ENCODE measurements at places on chromosomes 5 and 9.

- no peak for DNase-seq
Observed at GRCh38 chr9:81874931-81875330, 53.3 kb upstream of the SPATA31D4 start.

DNA sequence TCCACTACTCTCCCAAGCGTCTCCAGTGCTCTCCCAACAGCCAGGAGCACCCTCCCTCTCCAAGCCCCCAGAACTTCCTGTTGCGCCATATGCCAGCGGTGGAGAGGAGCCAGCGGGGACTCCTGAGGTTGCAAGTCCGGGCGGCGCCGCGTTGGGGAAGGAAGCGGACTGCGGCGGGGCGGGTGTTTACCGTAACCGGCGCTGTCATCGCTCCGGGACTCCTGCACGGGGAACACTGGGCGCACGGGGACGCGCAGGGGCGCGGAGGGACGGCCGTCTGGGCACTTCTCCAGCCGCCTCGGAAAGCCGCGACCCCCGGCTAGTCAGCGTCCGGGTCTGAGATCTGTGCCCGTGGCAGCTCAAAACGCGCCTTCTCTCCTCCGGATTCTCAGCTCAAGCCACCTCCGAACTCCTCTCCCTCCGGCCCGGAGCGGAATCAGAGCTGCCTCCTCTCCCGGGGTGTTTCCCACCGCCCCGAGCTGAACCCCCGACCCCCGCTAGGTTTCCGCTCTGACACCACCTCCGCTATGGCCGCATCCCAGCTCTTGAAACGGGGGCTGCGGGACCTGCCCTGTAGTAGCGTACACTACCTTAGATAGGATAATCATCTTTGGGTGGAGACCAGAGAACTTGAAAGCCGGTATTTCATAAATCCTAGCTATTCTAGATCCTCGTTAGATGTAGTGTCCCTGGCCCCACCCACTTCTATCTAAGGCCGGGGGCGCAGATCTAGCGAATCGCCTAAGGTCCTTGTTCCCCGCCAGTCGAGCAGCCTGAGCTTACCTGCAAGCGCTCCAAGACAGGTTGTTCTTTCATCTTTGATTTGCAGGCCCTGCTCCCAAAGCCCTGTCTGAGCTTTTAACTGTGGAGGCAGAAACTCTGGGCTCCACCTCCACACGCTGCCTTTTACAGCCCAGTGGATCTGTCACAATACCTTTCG is at the start of gene TRPM6:
Gene TRPM6, minus strand, starts transcription at position 881 of the 940 bp plus-strand sequence. Its CDS starts 65 bp downstream, at position 816.
- no peak for DNase-seq

DNA sequence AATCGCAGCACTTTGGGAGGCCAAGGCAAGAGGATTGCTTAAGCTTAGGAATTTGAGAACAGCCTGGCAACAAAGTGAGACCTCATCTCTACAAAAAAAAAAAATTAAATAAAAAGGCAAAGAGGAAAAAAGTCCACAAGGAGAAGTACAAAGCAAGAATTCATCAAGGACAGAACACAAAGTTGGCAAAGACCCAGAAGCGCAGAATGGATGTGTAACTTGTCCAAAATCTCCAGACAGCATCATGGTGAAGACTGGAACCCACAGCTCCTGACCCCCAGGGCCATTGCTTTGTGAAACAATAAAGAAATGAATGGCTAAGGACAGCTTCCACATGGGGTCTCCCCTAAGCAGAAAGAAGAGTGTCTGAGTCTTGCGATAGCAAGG is 7.8 kb downstream of the HSD17B3 start:
- no peak for DNase-seq

DNA sequence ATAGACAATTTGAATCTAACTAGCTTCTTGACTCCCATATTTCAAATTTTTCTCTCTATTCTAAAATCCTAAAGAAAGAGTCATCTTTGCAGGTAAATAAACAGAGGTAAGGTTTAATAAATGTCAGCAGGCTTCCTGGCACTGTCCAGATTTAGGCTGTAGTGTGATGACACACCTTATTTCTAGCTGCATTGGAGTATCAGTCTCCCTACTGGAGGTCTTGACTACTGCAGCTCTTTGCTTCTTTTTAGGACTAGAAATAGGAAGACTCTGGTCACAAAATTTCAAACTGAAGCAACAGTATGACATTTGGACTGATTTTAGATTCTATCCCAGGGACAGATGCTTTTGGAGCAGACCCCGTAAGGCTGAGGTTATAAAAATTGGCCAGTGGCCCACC is 40.7 kb upstream of the PPP3R2 start:
- no peak for DNase-seq

- DNase-seq = no peak
Observed at GRCh38 chr9:134890155-134890495, 9.5 kb downstream of the FCN2 start.

DNA sequence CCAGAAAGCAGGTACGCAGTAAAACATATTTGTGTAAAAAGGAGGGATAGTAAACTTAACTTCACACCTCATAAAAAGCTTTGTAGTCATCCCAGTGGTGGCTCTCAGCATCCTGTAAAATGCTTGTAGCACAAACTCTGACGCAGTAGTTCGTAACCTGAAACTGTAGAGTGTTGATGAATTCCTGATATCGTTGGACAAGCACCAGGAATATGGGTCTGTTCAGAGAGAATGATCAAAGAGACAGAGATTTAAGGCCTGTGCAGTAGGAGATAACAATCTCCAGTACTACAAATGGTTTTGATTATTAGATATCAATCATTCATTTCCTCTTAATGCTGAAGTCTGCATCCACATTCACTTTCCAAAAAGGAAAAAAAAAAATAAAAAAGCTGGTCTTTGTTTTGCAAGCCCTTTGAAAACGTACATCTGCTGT is 148.5 kb downstream of the KIAA0825 start:
- no peak for DNase-seq

DNA sequence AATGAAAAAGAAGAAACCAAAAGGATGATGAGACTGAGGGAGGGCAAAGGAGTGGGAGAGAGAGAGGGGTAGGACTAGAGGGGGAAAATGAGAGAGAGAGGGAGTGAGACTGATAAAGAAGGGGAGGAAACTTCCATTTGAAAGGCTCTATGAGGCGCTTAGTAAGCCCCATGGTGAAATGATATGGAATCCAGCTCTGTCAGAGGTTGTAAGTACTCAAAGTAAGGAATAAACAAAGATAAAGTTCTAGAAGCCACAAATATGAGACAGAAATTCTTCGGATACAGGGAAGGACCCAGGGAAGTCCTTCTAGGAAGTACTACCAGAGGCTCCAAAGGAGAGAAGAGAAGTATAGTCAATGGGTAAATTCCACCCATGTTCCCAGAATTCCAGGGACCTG is 21.7 kb upstream of the VLDLR start:
- DNase-seq = no peak

GRCh38 chr5:174433098-174433497 is 291.3 kb upstream of the MSX2 start:
- no peak for DNase-seq

DNA sequence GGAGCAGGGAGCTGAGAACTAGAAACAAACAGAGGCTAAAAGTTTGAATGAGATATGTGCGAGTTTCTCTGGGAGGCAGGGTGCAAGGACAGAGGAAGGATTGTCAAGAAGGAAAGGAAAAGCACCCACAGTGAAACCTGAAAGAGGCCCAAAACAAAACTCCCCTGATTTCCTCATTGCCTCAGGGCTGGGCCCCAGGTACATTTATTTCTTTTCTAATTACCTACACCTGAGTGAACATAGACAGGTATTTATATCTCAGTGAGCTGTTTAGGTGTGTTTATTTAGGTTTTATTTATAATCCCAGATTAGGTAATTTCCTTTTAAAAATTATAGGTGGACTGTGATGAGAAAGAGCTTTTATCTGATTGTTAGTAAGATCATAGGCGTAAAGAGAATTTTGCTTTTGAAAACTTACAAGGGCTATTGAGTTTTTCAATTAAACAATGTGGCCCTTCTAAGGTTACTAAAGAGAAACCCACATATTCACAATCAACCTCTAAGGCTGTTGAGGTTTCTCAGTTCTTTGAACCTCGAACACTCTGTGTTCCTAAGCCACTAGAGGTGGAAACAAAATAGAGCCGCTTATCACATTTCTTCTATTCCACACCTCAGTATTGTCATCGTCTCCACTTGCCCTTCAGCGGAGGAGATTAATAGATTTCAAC is 344.8 kb downstream of the ZNF608 start:
- no peak for DNase-seq

DNA sequence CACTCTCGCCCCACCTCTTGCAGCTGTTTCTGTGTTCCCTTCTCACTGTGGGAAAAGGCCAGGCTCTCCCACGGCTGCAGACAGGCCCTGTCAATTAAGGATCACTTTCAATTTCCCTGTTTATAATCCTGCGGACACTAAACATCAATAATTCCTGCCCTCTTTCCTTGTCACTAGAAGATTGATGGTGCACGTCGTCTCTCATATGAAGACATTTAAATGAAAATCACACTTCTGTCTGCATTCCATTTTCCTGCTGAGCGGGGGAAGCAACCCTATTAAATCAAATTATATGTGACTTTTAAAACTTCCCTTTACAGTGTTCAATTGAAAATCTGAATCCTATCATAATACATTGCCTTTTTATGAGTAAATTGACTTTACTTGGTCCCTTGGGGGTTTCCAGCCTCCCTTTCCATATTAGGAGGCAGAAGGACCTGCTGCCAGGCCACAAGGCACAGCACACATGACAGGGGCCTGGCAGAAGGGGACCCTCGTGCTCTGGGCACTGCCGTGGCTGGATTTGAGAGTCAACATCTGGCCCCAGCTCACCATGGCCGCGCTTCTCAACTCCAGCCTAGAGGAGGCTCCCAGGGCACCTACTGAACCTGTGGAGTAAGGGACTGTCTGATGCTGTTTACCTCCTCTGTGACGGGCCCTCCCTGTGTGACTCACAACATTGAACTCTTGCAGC is 311.0 kb upstream of the IRX4 start:
- no peak for DNase-seq

- DNase-seq = no peak
Observed at GRCh38 chr5:54307583-54307982, 2.8 kb downstream of the ARL15 start.

DNA sequence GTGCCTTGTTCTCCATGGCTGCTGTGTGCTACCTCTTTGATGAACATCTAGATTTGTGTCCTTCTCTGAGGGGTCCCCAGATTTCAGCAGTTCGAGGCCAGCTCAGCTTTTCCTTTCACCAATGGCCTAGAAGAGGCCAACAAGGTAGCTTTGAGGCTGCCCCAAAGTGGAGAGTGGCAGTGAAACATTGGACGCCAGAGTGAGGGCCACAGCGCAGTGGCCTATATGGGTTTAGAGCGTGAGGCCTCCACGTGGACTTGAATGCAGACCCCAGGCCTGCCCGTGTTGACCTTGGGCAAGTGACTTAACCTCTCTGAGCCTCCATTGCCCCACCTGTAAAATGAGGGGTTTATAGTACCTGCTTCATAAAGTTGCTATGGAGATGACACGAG is 11.8 kb downstream of the MYOZ3 start:
- no peak for DNase-seq

GRCh38 chr9:15735083-15735857 is 182.4 kb downstream of the CCDC171 start:
- no peak for DNase-seq

DNA sequence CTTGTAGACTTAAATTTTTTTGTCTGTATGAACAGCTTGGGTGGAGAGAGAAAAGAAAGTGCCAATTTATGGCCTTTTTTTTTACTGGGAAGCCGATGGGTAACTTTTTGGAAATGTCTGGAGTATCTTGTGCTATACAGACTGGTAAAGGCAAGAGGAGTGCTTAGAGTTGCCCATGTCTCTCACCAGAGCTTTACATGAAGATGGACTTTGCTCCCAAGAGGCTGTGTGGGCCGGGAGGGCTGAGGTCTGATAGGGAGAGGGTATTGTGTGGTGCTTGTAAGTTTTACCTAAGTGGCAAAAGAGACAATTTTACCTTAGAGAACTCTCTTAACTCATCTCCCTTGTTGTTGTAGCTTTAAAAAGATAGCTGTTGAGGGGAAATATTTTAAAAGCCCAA is 203.2 kb downstream of the SEMA6A start:
- no peak for DNase-seq

DNA sequence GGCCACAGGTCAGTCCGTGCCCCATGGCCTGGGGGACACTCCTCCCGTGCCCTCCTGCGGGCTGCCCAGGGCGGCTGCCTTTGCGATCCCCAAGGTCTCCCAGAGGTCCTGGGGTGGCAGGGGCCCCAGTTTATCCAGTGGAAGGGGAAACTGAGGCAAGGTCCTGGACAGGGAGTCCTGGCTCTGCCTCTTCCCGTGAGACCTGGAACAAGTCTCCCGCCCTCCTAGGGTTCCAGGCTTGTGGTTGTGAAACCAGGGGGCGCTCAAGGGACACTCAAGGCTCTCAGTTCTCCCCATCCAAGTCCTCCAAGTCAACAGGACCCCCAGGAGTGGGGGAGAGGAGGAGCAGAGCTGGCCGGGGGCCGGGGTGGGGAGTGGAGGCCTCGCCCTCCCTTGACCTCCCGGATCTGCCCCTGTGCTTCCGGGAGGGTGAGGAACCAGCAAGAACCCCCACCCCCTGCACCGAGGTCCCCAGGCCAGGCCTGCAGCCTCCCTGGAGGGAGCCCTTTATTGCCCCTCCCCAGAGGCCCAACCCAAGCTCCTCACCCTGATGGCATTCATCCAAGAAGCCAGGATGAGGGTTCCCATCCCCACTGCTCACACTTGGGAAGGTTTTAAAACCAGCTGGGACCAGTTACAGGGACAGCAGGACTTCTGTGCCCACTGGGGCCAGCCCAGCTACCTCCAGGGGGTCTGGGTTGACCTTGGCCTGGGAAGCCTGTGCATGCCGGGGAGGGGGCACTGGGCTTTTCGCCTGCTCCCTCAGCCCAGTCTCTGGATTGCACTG is 24.7 kb upstream of the TMEM250 start:
- no peak for DNase-seq

- DNase-seq = no peak
Observed at GRCh38 chr5:14225173-14225834, 82.2 kb downstream of the TRIO start.

- no peak for DNase-seq
Observed at GRCh38 chr5:172910828-172911627, 48.2 kb upstream of the RPL26L1 start.

DNA sequence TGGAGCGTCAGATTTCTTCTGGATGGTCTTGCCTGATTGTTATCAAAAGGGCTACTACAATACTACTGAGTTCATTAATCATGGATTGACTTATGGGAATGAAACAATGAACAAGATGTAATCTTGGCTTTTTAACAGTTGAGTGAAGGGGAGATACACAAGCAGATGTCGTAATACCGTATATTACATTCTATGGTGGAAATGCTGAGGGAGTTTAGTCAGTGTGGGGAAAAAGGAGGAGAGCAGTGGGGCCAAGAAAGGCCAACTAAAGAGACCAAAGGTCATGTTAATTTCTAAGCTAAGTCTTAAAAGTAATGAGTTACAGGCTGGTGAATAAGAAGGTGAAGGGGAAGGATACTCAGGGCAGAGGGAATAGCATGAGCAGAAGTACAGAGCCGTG is 29.0 kb upstream of the PSAT1 start:
- DNase-seq = no peak

DNA sequence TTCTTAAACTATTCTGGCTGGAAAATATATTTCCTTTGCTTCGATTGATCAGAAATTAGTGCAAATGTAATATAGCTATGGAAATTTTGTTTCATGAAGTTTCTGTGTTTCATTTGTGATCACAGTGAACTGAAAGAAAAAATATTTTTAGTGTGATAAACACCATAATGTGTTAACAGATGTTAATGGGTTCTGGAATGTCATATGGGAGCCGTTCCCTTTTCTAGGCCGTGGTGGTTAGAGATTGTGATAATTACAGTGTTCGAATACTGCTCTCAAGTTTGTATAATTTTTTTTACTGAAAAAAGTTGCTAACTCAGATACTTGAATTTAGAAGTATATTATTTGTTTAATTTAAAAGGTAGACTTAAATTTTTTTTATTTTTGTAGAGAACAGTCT is 19.3 kb downstream of the GAPVD1 start:
- no peak for DNase-seq

Data from stimulated activated CD8-positive, alpha-beta memory T cell treated with anti-CD3 and anti-CD28 coated beads, Interleukin-2, amount 100 ng/mL, for 1 hour (primary cell).